ENCODE measurements at places on chromosomes 1 and 21.

DNA sequence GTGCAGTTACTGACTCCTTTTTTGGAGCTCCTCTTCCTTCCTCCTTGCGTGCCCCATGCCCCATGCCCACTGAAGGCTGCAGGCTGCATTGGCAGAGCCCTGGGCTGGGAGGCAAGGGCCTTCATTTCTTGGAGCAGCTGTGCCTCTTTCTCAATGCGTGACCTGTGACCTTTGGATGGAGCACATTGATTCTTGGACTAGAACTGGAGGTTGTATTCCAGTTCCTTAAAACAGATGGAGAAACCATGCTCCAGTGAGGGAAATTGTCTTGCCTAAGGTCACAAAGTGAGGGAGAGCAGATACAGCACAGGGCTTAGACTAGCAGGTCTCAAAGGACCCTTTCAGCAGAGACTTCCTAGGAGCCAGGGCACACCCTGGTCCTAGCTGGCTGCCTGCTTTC, 9.0 kb downstream of the TMEM269 start:
- no peak for DNase-seq

- peak; percentile 9 for DNase-seq
Observed at GRCh38 chr21:29295066-29295650, 3.6 kb upstream of the BACH1 start.

DNA sequence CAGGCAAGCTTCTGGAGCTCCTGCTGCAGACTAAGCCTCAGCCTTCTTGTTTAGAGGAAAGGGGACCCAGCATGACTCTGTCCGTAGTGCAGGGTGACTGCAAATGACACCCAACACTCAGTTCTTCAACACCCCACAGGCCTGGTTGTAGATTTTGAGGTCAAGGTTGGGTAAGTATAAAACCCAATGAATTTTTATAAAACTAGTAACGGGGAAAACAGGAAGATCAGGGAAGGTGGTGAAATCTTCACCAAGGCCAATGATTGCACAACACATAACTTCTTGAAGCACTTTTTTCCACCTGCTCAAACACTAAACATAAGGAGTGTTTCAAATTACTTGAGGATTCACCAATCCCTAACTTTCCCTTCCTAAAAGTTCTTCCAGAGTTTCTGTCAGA, 89.4 kb upstream of the JAK1 start:
- no peak for DNase-seq

DNA sequence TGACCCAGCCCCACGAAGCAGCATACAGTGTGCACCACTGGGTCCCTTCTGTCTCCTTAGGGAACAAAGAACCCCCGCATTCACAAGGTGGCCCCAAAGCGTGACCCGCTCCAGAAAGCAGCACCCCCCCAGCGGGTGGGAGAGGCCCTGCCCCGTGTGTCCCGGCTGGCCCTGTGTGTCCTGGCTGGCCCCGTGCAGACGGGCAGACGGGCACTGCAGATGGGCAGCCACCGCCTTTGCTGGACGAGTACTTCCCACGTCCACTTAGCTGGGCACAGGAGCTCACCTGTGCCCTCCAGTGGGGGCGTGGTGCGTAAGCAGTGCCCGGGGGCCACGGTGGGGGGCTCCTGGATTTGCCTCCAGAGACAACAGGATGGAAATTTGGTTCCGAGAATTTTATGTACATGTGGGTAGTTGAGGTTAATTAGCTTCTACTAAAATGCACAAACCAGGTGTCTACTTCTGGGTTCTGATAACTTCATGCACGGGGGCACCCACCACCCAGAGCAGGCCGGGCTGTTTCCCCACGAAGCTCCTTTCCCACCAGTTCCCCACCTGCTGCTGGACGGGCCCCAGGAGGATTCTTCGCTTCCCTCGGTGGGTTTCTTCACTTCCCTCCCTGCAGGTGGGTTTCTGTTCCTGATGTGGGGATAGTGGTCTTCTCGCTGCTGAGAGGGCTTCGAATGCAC, 33.2 kb upstream of the SLC19A1 start:
- no peak for DNase-seq

- DNase-seq: peak; percentile 22
Observed at GRCh38 chr1:19042675-19043578, 86.5 kb upstream of the IFFO2 start.

DNA sequence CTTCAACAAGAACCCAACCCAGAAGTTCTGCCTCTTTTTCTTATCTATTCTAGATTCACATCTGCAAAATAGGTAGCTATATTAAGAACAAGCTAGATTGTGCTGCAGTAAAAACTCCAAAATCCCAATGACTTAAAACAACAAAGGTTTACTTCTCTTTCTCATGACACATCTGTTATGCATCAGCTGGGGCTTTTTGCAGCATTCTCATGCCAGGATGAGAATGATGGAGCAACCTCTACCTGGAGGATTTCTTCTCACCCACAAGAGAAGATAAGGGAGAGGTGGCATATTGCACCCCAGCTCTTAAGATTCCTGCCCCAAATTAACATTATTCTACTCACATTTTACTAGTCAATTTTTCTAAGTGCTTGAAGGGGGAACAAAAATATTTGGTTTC, 152.3 kb upstream of the SPAG17 start:
- no peak for DNase-seq
